Pons (tissue), 1 donor: ENCODE measurements at places on chromosomes 6 and 20.

DNA sequence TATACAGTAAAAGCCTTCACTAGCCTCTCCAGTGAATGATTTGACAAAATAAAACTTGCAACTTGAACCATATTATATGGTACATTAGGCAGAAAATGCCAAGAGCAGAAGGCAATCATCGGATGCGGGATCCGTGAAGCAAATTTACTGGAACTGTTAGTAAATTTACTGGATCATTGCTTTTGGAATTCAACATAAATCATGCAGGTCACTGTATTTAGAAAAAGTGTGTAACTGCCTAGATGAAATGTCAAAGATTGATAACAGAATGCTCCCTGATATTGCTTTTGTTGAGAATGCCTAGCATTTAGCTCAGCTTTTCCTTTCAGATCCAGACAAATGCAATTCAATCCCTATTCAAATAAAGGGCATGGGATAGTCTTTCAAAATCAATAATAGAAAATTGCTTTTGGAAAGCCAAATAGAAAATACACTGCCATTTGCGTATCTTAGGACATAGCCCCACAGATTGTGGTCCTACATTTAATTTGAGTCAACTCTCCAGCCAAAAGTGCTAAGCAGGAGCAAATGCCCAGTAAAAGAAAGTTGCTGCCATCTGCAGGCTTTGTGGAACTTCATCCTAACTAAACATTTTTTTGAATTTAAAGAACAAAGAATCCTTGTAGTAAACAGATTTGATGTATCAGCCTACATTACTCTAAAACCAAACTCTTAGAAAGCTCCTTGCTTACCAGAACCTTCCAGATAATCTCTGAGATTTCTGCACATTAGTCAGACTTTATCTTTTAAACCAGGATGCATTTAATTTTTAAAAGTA is 109.5 kb upstream of the HSF2 start:
- DNase-seq = peak; percentile 76

GRCh38 chr6:33768644-33769120 is 20.2 kb downstream of the LEMD2 start:
- peak; percentile 64 for DNase-seq

GRCh38 chr6:8069151-8069550 is 5.0 kb upstream of the BLOC1S5 start:
- no peak for DNase-seq

DNA sequence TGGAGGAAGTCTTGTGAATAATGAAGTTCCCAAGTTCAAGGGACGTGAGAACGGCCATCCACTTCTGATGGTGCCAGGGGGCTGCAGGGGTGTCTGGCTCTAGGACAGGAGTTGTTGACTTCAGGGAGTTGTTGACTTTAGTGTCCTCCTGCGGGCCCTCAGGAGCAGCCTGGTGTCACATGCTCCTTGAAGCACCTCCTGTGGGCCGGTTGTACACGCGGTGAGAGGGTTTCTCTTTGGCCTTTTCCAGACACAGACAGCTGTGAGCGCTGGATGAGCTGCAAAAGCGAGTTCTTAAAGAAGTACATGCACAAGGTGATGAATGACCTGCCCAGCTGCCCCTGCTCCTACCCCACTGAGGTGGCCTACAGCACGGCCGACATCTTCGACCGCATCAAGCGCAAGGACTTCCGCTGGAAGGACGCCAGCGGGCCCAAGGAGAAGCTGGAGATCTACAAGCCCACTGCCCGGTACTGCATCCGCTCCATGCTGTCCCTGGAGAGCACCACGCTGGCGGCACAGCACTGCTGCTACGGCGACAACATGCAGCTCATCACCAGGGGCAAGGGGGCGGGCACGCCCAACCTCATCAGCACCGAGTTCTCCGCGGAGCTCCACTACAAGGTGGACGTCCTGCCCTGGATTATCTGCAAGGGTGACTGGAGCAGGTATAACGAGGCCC is 77.8 kb downstream of the ISM1 start:
- DNase-seq = no peak

- DNase-seq = no peak
These were observed 149.8 kb downstream of the BTBD9 start for GRCh38 chr6:38489951-38490350.

- DNase-seq = no peak
These were observed 1.5 kb downstream of the CCND3 start for GRCh38 chr6:41939848-41940758.

DNA sequence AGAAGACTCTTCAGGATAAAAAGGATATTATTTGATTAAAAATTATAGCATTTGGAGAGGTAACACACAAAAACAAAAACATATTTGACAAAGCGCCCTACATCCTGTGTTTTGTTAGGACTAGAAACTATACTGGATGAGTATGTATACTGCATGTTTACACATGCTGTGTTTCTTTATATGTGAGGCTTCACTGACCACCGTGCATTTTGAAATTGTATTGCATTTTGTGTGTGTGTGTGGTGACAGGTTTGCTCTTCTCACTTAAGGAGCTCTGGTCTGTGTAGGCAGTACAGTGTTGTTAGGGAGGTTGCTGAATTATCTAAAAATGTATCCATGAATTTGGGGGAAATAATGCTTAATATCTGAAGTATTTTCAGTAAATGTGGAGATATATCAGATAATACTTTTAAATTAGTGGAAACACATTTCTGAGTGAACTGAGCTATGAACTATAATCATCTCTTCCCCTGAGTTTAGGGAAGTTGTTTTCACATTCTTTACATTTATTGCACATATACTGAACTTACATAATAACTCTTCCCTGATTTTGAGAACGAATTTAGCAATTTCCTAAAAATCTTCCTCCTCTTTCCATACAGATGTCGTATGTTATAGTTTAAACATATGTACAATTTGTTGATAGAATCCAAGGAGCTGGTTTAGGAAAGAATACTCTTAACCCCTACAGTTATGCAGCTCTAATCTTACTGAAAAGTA is 43.3 kb downstream of the TMEM170B start:
- no peak for DNase-seq
